Stimulated activated CD4-positive, alpha-beta T cell treated with anti-CD3 and anti-CD28 coated beads, Interleukin-1b, Interleukin-23, amount 100 ng/mL, for 1 hour (primary cell): ENCODE measurements at places on chromosomes 1 and 21.

DNA sequence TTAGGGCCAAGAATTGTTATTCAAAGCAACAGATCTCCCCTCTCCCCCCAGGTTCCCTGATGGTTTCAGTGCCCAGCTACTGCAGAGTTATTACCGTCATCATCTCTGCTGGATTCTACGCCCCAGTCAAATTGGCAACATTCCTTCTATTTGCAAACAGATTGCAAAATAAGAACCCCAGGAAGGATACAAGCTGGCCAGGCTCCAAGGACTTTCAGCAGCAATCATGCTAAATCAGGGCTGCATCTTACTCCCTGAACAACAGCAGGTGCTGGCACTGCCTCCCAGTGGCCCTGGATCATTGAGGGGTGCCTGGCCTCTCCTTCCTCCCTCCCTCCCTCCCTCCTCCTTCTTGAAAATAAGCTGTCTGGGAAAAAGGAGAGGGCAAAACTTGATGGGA lies 521.6 kb upstream of the BEND5 start:
- no peak for DNase-seq

DNA sequence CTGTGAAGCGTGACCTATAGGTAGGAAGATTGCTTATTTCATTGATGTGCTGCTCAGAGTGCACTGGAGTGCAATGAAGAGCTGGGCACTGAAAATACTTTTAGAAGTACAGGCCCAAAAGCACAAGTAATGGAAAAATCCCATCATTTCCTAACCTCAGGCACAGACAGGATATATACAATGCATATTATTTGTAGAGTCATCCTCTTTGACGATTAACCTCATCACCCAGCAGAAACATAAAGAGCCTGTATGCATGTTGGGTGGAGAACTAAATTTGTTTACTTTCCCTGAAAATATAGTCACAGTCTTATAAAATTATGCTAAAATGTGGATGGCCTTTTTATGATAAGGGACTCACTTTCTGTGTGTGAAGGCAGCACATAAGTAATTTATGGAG lies 98.1 kb downstream of the TNNI3K start:
- no peak for DNase-seq

GRCh38 chr1:238143038-238143437 lies 252.3 kb upstream of the ZP4 start:
- DNase-seq: no peak

DNA sequence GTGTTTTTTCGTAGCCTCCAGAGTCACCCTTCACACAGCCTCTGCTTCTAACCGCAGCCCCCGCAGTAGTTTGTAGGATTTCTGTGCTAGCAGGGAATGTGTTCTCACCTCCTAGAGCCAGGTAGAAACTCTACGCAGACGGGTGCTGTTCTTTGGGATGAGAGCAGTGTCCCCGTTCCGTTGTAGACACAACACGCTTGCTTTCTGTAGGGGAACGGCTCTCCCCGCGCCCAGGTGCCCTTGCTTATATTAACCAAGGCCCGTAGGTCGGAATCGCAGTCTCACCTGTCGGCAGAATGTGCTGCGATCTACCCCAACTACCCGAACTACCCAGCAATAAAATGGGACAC lies 111.8 kb upstream of the NBPF11 start:
- DNase-seq: no peak

GRCh38 chr1:223413216-223413615 lies 20.0 kb downstream of the CCDC185 start:
- no peak for DNase-seq

- no peak for DNase-seq
Measured at GRCh38 chr1:229885568-229886495, 181.2 kb upstream of the GALNT2 start.

DNA sequence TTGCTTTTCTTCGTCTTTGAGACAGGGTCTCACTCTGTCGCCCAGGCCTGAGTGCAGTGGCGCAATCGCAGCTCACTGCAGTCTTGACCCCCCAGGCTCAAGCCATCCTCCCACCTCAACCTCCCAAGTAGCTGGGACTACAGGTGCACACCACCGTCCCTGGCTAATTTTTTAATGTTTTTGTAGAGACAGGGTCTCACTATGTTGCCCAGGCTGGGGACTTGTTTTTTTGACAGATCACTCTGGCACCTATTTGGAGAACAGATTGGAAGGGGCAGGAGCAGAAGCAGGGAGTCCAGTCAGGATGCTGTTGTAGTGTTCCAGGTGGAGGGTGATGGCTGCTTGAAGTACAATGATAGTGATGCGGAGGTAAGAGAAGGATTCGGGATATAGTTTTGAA lies 12.7 kb upstream of the KDM4A start:
- DNase-seq: no peak

- DNase-seq: no peak
Measured at GRCh38 chr1:92065042-92065441, 10.2 kb downstream of the SETSIP start.

DNA sequence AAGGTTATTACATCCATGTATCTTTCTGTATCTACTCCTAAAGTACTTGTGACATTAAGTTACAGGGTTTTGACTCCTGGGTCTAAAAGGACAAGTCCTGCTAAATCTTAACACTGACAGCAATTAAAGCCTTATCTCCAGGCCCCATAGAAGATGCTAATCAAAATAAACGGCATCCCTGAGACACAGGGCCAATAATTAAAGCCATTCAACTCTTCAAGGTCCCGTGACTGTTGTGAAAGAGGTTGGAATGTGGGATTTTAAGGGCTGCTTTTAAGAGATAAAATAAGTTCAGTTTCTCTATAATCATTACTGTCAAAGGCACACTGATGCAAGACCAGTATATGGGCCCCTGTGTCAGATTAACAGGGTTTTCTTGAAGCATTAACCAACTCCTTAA lies 8.3 kb downstream of the DNAI4 start:
- no peak for DNase-seq

DNA sequence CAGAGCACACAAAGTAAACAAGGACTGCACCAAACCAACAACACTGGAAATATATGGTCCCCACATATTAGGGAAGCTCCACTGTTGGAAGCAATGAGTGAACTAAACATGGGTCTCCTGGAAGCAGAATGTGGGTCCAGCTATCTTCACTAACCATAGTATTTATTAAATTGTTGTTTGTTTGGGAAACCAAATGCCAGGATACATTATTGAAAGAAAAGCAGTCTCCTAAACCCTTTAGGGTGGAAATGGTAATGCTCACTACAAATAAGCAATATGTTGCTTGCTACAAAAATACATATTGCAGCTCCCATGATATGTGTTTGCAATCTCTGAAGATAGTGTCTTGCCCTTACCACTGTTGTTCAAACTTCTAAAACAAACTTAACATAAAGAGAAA lies 2.2 kb downstream of the NEGR1 start:
- DNase-seq: no peak

DNA sequence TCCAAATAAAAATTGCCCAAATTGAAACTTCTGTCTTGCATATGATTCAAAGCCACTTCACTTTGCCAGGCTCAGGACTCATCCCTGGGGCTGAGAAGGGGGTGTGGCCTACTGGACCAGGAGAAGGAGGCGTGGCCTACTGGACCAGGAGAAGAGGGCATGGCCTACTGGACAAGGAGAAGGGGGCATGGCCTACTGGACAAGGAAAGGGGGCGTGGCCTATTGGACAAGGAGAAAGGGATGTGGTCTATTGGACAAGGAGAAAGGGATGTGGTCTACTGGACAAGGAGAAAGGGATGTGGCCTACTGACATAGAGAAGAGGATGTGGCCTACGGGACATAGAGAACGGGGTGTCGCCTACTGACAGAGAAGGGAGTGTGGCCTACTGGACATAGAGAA lies 405.3 kb downstream of the RRAGC start:
- no peak for DNase-seq

- no peak for DNase-seq
Measured at GRCh38 chr1:202760589-202760988, 47.6 kb downstream of the KDM5B start.

- DNase-seq: no peak
Measured at GRCh38 chr1:79592707-79593106, 586.2 kb upstream of the ADGRL4 start.

DNA sequence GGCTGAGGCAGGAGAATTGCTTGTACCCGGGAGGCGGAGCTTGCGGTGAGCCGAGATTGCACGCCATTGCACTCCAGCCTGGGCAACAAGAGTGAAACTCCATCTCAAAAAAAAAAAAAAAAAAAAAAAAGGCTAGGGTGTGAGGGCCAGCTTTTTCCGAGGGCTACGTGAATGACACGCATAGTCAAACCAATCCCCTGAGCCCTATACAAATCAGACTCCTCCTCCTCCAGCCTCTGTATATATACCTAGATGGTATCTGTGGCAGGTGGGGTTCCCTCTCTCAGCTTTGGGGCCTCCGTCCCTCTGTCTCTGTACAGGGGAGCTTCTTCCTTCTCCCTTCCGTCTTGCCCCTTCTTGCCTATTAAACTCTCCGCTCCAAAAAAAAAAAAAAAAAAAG lies 6.7 kb downstream of the S100A16 start:
- DNase-seq: no peak

DNA sequence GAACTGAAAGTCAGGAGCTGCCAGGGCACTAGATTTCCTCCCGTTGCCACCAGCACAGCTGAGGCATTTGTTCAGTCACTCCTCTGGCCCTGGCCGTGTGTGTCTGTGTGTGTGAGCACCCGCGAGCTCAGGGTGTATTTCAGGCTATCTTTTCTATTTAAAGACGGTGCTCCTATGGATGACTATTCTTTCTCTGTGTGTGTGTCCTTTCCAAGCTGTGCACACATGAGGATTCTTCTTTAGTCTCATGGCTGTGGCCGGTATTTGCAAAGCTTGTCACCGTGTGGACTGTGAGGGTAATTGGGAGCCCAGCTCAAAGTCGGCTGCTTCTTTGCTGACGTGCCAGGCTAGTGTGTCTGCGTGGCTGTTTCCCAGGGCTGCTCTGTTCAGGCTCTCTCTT lies 3.0 kb upstream of the KCND3 start:
- DNase-seq: no peak

DNA sequence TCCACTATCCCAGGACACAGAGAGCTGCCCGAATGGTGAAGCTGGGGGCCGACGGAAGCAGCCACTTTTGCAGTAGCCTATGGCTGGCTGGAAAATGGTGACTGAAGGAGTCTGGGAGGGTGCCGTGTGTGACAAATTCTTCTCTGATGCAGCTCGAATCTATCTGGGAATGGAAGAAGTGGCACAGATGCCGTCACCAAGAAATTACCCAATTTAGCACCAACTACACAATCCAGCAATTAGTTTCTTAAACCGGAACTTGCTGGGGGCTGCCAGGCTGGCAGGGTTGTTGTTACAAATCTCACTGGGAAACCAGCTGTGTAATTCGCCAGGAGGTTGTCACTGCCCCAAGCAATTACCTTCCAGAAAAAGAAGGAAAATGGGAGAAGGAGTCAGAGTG lies 18.0 kb downstream of the DLGAP3 start:
- DNase-seq: no peak

DNA sequence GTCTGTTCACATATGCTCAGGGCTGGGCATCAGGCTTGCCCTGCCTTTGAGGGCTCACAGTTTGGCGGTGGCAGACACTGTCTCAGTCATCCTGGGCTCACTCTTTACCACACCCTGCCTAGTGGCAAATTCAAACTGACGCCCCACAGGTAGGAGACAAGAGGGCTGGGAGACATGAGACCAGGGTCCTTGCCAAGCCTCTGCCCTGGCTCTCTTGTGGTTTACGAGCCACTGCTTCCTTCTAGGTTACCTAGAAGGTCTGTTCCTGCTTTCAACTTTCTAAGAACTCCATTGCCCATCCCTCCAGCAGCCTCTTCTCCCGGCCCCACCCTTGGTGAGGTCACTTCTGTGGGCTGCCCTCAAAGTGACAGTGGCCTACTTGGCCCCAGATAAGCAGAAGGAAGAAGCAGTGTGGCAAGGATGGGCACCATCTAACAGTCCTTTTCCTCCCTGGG lies 10.5 kb downstream of the KIF21B start:
- no peak for DNase-seq

- DNase-seq: no peak
Measured at GRCh38 chr1:89198491-89199072, at the start of gene GBP4. Gene GBP4, minus strand, starts transcription at chr1:89198942. Its CDS starts 108 bp downstream, at chr1:89198834.

DNA sequence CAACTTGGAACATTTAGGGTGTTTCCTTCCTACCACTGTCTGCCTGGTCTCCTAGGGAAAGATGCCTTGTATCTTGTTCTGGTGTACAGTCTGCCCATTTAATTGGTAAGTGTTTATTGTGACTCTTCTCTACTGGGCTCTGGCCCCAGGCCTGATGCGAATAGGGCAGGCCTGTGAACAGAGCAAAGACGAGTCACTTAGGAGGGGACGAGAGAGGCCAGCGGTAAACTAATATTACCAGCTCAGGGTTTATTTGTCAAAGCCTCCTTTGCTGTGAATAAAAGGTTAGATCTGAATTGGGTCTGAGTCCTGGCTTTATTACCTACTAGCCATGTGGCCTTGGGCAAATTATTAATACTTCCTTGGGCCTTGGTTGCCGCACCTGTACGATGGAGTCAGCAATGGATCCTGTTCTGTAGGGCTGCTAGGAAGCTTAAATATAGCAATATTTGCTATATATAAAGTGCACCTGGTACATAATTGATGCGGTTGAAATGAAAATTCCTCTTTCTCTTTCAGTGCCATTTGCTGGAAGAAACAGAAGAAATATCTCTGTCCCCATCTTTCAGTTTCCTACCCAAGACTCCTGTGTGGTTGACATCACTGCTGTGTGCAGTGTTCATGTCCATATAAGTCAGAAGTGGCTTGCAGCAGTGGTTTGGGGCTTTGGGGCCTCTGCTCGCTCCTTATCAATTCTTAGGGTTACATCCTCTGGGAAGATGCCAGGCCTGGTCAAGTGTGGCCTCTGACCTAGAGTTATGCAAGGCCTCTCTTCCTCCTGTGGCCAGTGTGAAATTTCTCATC lies 32.4 kb downstream of the MAPKAPK2 start:
- no peak for DNase-seq

DNA sequence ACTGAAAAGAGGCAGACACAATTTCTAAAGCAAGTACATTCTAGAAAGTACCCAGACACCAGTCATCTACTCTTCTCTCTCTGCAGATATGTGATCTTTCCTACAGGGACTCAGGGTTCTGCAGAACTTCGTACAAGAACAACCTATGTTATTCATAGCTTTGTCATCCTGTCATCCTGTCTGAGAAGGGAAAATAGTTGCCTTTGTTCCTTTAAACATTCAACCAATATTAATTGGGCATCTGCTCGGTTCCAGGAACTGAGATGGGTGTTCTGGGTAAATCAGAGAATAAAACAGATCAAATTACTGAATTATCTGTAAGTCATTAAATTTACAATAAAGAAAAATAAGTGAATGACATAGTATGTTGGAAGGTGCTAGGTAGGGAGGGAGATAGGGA lies 504.9 kb downstream of the MATN1 start:
- DNase-seq: no peak

- DNase-seq: peak; percentile 99
Measured at GRCh38 chr1:86913896-86914600, at the start of gene SELENOF. Gene SELENOF, minus strand, starts transcription at chr1:86914126. Its CDS starts 15 bp downstream, at chr1:86914111.

- DNase-seq: no peak
Measured at GRCh38 chr21:45934554-45934953, 47.0 kb upstream of the COL6A1 start.

- DNase-seq: no peak
Measured at GRCh38 chr1:232942413-232943294, 7.8 kb upstream of the NTPCR start.

GRCh38 chr1:50047916-50048694 lies 24.4 kb upstream of the AGBL4 start:
- DNase-seq: no peak

- no peak for DNase-seq
Measured at GRCh38 chr1:205430696-205431305, 8.9 kb upstream of the LEMD1 start.
